RWPE2 (cell line): ENCODE measurements at places on chromosomes 4 and X.

DNA sequence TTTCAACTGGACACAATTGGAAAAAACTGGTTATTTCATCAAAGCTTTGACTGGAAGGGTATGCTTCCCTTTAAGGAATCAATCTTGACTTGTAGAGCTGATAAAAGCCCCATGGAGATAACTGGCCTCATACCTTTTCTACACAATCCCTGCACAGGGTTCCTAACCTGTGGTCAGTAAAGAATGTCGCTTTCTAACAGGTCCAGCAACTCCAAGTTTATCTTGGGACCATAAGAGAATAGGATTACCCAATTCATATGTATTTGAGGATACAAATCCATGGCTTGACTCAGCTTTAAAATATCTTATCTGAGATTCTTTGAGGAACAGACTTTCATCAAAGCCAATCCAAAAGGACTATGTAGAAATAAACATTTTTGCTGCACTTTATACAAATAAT, 1399.8 kb upstream of the PABPC4L start:
- no peak for DNase-seq

- no peak for DNase-seq
Measured at GRCh38 chrX:101290957-101291603, at the start of gene TAF7L. Gene TAF7L, minus strand, starts transcription at chrX:101291334. Its CDS starts 3,791 bp downstream, at chrX:101287543.

DNA sequence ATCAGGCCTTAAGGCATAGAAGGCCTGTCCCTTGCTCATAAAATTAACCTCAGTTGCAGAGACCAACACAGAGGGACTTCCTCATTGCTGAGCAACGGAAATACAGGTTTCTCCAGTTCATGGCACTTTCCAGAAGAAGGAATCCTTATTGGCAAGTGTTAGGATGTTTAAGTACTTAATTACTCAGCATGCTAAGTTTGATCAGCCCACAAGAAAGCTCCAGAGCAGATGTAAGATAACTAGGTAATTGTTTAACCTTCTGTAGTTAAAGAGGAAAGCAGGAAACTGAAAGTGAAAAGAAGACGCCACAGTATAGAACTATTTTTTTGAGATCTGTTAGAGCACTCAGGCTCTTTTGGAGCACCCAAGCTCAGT, 33.5 kb downstream of the SMS start:
- DNase-seq: no peak

GRCh38 chrX:10240918-10241317, 84.1 kb downstream of the CLCN4 start:
- no peak for DNase-seq
